ENCODE measurements at places on chromosomes 3 and 15.

GRCh38 chr3:139771331-139771730 is 93.6 kb upstream of the NMNAT3 start:
- no peak for DNase-seq

GRCh38 chr15:36658898-36659639 is 79.6 kb downstream of the CDIN1 start:
- no peak for DNase-seq

GRCh38 chr3:77943598-77943997 is 903.7 kb downstream of the ROBO2 start:
- DNase-seq = no peak

GRCh38 chr15:78679089-78679511 is 38.1 kb upstream of the CHRNB4 start:
- no peak for DNase-seq

DNA sequence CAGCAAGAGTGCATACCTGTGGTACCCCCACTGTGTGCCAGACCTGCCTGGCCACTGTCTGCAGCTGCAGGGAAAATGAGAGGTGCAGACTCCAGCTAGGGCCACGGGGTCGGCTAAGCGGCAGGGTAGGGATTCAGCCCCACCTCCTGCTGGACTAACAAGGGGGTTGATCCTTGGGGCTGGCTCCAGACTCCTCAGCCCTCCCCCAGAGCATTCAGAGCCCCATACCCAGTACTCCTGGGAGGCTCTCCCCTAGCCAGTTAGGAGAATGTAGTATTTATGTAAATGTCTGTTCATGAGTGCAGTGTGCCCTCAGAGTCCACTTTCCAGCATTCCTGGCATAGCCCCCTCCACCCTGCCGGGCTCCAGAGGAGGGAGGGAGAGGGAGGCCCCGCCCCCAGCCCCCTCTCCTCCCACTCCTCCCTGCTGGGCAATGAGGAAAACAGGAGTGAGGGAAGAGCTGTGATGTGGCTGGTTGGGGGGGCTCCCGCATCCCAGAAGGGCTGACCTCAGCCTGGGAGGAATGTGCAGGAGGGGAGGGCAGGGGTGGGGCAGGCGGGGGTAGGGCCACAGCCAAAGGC is 4.5 kb upstream of the SEMA3B start:
- no peak for DNase-seq

- DNase-seq = no peak
These were observed 288.7 kb downstream of the GBE1 start for GRCh38 chr3:81472600-81473362.
